ENCODE measurements at places on chromosomes 12 and 14.

- no peak for DNase-seq
Measured at GRCh38 chr12:130121226-130122000, 40.9 kb upstream of the FZD10 start.

DNA sequence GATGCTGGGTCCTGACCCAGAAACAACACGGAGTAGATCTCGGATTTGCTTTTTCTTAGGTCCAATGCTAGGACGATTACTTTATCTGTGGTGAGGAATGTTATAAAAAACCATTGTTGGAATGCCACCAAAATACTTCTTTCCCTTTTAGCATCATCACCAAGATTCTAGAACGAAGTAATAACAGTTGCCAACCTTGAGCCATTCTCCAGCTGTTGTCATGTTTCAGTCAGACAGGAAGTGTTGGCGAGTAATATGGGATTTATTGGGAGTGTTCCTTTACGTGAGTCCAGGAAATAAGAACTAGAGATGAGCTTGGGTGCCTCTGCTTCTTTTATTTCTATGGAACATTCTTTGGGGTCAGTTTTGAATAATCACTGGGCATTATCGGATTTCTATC is 892.9 kb downstream of the DIO2 start:
- no peak for DNase-seq

GRCh38 chr14:69661194-69661537 is 49.8 kb downstream of the SUSD6 start:
- DNase-seq: no peak

- DNase-seq: no peak
Measured at GRCh38 chr14:33287189-33287588, 348.5 kb downstream of the NPAS3 start.

DNA sequence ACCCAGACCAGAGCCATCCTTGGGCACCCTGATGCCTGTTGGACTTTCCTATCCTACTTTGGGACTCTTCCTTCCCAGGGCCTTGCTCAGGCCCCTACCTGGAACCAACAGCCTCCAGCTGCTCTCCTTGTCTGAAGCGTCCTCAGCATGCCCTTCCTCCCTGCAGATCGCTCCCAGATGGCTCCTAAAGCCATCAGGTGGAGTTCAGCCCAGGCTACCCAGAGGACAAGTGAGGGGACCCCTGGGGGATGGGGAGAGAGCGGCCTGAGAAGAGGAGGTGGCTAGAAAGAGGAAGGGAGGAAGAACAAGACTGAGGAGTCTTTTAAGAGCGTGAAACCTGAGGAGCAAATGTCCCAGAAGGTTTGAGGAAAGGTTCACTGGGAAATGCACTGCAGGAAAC is 236.6 kb downstream of the ZFP36L1 start:
- DNase-seq: no peak
